ENCODE measurements at places on chromosomes 6 and 20.

GRCh38 chr6:109186012-109186411 lies 90.7 kb downstream of the CEP57L1 start:
- H3K27me3 ChIP-seq: no peaks in the 10 kb centered on the region
- H3K36me3 ChIP-seq: peaks cover 7% of the 10 kb centered on the region
- H3K27ac ChIP-seq: no peak overlapping the region
- H3K4me1 ChIP-seq: no peaks in the 10 kb centered on the region

DNA sequence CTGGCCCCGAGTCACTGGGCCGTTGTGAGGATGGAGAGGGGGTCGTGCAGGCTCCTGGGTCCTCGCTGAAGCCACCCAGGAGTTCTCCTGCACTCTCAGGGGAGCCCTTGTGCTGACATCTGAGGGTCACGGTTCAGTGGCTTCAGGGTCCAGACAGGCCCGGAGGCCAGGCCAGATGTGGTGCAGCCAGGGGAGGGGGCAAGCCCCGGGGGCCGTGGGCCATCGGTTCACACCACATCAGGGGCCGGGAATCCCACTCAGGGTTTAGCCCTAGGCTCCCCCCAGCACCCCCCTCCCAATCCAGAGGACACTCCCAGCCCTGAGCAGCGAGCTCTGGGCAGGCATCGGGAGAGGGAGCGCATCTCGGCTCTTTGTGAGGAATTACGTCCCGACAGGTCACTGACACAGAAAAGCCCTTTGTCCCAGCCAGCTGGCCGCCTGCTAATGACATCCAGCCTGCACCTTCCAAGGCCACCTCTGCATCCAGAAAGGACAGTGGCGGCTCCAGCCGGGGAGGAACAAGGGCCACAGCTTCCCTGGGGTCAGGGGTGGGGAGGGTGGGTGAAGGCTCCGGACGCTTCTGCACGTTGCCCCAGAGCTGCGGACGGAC lies 6.4 kb upstream of the CHRNA4 start:
- no peak overlapping the region for H3K4me3 ChIP-seq
- no peaks in the 10 kb centered on the region for H3K27me3 ChIP-seq
- no peaks in the 10 kb centered on the region for H3K4me1 ChIP-seq
- H3K36me3 ChIP-seq: no peaks in the 10 kb centered on the region

- no peak overlapping the region for H3K4me3 ChIP-seq
- H3K36me3 ChIP-seq: peaks cover 9% of the 10 kb centered on the region
- no peak for DNase-seq
- H3K4me1 ChIP-seq: no peaks in the 10 kb centered on the region
Observed at GRCh38 chr6:105713474-105714118, 310.7 kb upstream of the PREP start.

DNA sequence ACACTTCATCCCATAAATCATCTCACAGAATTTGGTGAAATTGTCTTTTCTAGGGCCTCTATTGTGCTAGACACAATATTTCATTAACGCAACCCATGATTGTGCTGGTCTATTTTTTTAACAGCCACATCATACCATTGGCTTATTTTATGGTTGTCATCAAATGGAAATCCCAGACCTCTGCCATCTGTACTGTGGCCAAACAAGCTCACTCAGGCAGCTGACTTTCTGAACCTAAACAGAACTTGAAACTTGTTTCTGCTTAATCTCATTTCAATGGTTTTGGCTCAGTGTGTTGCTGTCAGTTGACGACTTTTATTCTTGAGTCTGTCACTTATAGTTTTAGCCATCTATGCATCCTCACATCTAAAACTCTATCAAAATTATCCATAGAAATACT lies 111.8 kb downstream of the HAO1 start:
- H3K4me1 ChIP-seq: no peaks in the 10 kb centered on the region
- no peaks in the 10 kb centered on the region for H3K27me3 ChIP-seq
- H3K4me3 ChIP-seq: no peak overlapping the region
- H3K36me3 ChIP-seq: peaks cover 3% of the 10 kb centered on the region

DNA sequence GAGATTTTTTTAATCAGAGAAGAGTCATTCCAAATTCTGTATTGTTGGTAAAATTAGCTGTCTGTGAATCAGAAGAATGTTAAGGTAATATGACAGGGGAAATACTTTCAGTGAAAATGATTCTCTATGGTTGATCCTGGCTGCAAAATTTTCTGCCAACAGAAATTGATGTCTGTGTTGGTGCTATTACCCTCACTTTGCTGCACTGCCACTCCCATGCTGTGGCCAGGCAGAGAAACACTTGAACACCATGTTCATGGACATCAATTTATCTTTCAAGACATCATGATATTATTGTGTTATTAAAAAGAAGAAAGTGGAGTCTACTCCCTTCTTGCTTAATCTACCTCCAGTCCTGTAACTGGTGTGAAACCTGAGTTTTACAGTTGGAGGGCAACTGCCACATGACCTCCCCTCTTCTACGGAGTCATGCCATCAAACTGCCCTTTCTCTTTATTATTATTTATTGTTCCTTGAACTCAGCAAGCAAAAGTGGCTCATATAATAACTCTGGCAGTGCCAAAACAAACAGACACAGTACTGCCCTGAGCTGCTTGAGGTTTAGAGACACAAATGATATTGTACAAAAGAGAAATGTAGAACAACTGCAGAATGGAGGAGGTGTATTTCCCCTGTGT lies 288.0 kb upstream of the JAG1 start:
- no peaks in the 10 kb centered on the region for H3K4me1 ChIP-seq
- no peak for DNase-seq
- H3K27ac ChIP-seq: no peak overlapping the region
- H3K27me3 ChIP-seq: no peaks in the 10 kb centered on the region

DNA sequence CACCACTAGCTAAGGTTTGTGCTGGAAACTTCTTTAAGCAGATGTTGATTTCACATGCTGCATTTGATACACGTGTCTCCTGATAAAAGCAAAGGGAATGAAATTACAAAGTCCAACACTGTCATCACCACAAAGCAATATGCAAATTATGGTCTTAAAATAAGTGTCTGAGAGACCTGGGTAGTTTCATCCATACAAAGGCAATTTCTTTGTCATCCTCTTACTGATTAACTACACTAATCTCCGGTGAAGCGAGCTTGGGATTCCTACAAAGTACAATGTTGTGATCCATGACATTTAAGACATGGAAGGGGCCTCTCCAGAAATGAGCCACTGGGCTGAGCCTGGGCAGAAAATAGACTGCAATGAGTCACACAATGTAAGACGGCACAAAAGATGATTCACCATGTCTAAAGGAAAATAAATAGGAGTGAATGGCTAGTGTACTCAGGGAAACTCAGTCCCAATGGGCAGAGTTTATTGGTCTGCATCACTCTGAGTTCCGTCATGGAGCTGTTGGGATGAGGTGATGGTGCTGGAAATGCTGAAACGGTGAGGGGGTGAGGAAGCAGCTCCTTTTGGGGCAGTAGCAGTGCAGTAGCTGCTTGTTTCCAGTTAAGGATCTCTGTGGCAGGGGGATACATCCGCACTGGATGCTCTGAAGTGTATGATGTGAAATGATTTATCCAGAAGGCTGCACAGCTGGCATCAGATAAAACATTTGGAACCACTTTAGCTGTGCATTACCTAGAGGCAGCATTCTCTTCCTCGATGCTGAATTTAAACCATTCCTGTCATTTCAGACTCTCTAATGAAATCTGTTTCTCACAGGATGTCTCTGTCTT lies 103.3 kb downstream of the IBTK start:
- H3K27me3 ChIP-seq: no peaks in the 10 kb centered on the region
- H3K36me3 ChIP-seq: no peaks in the 10 kb centered on the region
- H3K4me1 ChIP-seq: no peaks in the 10 kb centered on the region
- DNase-seq: no peak
- H3K27ac ChIP-seq: no peak overlapping the region

DNA sequence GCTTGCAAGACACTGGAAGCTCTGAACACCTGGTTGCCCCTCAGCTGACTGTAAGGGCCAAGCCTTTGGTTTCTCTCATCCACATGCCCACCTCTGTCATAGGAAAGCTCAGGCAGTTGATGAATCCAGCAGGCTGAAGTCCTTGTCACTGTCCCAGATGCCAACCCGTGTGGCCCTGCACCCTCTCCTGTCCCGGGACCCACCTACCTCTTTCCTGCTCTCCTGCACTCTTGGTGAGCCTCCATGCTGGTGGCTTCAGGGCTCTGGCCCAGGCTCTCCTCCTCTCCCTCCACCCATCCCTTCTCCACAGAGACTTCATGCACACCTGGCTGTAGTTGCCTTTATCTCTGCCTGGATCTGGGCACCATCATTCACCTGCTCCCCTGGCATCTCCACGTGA lies 4.0 kb upstream of the GID8 start:
- no peak for DNase-seq
- no peak overlapping the region for H3K4me3 ChIP-seq
- peaks cover 17% of the 10 kb centered on the region for H3K4me1 ChIP-seq

GRCh38 chr20:34240693-34241615 lies at the start of gene ASIP:
TSS of gene ASIP (plus strand) at chr20:34241423. CDS start at chr20:34260375, 18,952 bp downstream.
- no peak within 1 kb of the TSS for H3K4me3 ChIP-seq
- H3K27ac ChIP-seq: no peak within 1 kb of the TSS
- H3K36me3 ChIP-seq: no peaks in the 10 kb centered on the region

GRCh38 chr6:142746524-142746923 lies 198.5 kb downstream of the HIVEP2 start:
- no peaks in the 10 kb centered on the region for H3K4me1 ChIP-seq
- no peaks in the 10 kb centered on the region for H3K27me3 ChIP-seq
- no peaks in the 10 kb centered on the region for H3K36me3 ChIP-seq

DNA sequence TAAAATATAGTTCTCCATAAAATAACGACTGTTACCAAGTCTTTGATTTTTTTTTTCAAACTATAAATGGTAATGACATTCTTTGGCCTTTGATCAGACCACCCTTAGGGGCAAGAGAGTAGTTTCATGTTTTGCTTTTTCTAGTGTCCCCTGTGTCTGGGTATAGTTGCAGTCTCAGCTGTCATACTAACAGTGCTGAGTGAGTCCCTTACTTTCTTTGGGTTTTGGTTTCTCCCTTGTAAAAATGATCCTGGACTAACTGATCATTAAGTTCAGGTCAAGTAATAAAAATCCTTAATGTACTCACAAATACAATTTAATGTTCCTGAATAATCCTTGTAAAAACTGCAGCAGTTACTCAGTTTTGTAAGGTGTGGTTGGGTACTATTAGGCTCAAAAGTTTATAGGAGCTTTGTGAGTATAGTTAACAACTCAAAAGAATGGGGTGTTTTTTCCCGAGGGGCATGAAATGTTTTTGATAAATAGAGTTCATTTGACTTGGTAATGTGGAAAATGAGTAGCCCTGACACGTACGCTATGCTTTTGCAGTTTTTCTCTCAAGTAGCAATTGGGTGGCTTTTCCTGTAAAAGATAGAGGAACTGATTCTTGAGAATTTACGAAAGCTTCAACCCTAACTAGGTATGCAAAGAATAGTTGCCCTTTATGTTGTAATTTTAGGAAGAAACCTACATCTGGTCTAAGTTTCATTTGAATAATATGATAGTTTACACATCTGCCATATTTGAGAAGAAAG lies 6.2 kb downstream of the PTPN1 start:
- no peak for DNase-seq
- H3K4me3 ChIP-seq: no peak overlapping the region
- H3K27me3 ChIP-seq: no peaks in the 10 kb centered on the region
- H3K36me3 ChIP-seq: no peaks in the 10 kb centered on the region
- no peaks in the 10 kb centered on the region for H3K4me1 ChIP-seq
- no peak overlapping the region for H3K27ac ChIP-seq

DNA sequence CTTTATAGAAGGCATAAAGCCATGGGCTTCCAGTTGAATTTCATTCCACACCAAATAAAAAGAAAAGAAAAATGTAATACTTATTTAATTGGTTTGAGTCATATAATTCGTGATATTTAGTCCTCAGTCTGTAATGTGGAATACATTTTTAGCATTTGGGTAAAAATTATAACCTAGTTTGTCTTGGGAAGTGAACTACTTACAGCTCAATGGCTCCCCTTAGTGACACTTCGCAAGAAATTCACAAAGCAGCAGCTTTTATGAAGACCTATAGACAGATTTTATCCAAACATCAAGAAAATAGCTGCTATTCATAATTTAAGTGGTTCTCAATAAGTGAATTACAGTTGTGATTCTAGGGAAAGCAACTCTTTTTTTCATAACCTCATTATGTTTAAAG lies 72.1 kb downstream of the RSPO3 start:
- no peak overlapping the region for H3K4me3 ChIP-seq
- H3K4me1 ChIP-seq: no peaks in the 10 kb centered on the region
- no peak overlapping the region for H3K27ac ChIP-seq

DNA sequence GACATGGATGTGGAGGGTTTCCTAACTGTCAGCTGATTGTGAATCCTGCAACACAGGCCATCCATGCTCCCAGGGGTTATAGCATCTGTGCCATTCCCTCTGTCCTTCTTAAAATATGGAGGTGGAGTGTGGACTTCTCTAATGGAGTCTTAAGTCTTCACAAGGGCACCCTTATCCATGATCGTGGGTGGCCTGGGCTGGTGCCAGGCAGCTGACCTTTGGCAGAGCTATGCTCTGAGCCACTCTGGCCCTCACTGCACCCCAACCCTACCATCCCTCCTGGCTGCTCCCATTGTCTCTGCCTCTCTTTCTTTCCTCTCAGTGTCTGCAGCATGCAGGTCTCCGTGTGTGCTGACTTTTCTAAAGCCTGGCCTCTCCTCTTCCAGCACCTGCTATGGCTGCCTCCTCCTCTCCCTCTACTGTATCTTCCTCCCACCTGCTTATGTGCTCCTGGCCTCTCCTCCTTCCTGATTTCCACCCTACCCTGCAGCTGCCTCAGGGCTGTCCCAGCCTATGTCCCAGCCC lies 11.2 kb upstream of the PCMTD2 start:
- DNase-seq: peak; percentile 13
- no peaks in the 10 kb centered on the region for H3K27me3 ChIP-seq
- no peak overlapping the region for H3K27ac ChIP-seq
- H3K4me3 ChIP-seq: no peak overlapping the region
- peaks cover 7% of the 10 kb centered on the region for H3K36me3 ChIP-seq

DNA sequence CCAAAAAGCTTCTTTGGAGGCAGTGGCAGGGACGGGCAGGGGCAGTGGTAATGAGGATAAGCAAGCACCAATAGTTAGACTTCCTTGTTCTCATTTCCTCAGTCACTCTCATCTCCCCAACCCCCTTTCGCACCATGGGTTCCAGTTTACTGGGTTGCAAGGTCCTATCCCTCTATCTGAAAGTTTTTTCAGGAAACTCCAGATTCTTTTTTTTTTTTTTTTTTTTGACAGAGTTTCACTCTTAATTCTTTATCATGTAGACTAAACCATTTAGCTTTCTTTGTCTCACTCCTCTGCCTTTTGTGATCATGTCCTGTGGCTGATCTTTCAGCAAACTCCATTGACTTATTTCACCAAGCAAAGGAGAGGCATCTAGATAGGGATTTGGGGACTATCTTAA lies 51.4 kb upstream of the GMDS start:
- no peaks in the 10 kb centered on the region for H3K27me3 ChIP-seq
- peaks cover 4% of the 10 kb centered on the region for H3K4me1 ChIP-seq
- peak; percentile 42 for DNase-seq
- peak overlapping the region; percentile 34 for H3K27ac ChIP-seq
- H3K36me3 ChIP-seq: peaks cover 13% of the 10 kb centered on the region

GRCh38 chr20:2237059-2237458 lies 58.7 kb upstream of the TGM3 start:
- H3K36me3 ChIP-seq: no peaks in the 10 kb centered on the region
- peak; percentile 38 for DNase-seq
- peaks cover 4% of the 10 kb centered on the region for H3K4me1 ChIP-seq
- H3K27me3 ChIP-seq: no peaks in the 10 kb centered on the region
- H3K27ac ChIP-seq: no peak overlapping the region

- no peaks in the 10 kb centered on the region for H3K27me3 ChIP-seq
- H3K4me3 ChIP-seq: no peak overlapping the region
- no peak for DNase-seq
- no peak overlapping the region for H3K27ac ChIP-seq
- H3K36me3 ChIP-seq: peaks cover 2% of the 10 kb centered on the region
Observed at GRCh38 chr6:54609981-54610380, 236.6 kb upstream of the FAM83B start.

- DNase-seq: peak; percentile 82
- H3K36me3 ChIP-seq: peaks cover 73% of the 10 kb centered on the region
- no peaks in the 10 kb centered on the region for H3K27me3 ChIP-seq
- H3K27ac ChIP-seq: no peak overlapping the region
- no peak overlapping the region for H3K4me3 ChIP-seq
- no peaks in the 10 kb centered on the region for H3K4me1 ChIP-seq
Observed at GRCh38 chr20:36808317-36809257, 35.0 kb upstream of the DSN1 start.
